ENCODE measurements at places on chromosomes 11 and 22. TPM values are rescaled to one million over a fixed set of nuclear protein-coding genes. Genes with fewer than 3 reads are reported as not detected.

DNA sequence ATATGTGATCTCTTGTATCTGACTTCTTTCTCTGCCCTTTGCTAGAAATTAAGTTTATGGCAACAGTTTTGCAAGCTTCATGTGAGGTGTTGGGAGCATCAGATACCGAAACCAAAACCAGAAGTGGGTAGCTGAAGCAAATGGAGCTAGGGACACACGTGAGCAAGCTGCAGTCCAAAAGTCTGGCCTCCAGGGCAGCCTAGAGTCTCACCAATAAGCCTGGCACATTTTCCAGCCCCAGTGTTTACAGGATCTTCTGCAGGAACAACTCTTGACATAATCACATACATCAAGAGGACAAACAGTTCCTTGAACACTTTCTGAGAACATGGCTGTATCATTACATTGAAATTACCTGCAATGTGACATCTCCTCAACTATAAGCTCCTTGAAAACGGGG, 114.1 kb downstream of the LARGE1 start:
- DNase-seq = no peak

MLC1 gene
- not detected for total RNA-seq

DNA sequence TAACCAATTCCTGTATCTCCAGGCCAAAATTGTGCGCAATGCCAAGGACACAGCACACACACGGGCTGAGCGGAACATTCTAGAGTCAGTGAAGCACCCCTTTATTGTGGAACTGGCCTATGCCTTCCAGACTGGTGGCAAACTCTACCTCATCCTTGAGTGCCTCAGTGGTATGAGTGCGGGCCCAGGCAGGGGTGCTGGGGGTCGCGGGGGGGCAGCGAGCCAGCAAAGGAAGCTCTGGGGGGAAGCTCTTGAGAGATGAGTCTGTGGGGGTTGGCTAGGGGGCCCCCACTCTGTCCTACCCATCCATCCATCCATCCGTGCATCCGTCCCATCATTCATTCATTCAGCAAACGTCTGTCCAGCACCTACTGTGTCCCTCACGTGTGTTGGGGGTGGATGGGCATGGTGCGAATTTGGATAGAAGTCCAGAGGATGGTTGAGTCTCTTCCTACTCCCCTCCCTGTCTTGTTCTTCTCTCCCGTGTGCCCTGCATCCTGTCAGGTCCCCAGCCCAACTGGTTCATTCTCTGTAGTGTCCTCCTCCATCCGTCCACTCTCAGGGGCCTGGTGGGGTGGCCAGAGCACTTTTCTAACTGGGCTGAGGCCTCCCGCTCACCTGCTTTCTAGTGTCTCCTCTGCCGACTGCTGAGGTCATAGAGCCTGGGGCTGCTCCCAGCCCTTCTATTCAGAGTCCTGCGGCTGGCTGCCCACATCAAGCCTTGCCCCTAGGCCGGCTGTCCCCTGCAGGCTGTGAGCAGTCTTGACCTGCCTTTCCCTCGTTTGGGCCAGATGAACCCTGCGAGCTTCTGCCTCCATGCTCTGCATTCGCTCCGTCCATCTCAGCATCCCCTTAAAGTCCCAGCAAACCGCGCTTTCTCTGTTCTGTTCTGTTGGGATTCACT, 3.3 kb downstream of the RPS6KB2 start:
- DNase-seq = no peak

DNA sequence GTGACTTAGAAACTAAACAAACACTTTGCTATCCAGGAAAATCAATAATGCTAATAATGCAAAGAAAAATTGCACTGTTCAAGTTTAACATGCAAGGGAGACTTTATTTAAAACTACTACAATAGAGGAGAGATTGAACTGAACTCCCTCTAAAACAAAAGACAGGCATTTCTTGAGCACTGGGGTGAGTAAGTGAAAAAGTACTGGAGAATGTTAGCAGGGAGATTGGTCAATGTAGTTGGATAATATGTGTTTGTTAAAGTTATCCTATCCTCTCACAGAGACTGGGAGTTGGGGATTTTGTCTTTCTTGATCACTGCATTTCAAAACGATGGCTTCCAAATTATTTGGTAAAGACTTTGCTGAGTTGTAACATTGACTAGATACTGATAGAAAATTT, 77.6 kb downstream of the LUZP2 start:
- no peak for DNase-seq

DNA sequence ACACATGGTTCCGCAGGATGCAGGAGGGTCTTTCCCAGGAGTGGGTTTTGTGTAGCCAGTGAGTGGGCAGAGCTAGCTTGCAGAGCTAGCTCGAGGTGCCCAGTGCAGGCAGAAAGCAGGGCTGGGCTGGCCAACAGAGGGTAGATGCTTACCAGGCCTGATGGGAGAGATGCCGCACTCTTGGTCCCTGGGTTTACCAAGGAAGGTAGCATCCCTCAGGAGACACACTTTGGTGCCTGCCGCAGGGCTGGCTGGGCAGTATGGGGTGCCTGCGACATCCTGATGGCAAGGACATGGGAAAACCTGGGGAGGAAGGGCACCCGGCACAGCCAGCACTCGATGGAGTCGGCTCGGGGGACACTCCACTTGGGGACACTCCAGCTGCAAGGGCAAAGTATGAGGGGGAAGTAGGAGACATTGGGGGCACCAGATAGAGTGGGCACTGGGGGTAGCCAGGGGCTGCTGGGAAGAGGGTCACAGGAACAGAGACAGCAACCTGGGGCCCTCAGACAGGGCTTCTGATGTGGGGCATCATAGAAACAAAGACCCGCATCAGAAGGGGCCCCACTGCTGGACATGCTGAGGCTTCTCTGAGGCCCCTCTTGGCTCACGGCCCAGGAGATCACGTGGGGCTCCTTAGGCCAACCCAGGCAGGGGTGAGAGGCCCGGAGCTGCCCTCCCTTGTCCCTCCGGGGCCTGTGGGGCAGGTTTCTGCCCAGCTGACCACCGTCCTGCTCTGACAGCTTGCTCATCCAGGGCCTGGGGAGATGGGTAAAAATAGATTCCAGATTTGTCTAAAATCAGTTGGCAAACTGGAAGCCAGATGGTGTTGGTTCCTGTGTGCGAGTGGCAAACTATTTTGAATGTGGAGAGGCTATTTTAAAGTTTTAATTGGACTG, 89.8 kb downstream of the MORC2 start:
- peak; percentile 18 for DNase-seq

MRGPRX3 gene
- not detected for total RNA-seq

DNA sequence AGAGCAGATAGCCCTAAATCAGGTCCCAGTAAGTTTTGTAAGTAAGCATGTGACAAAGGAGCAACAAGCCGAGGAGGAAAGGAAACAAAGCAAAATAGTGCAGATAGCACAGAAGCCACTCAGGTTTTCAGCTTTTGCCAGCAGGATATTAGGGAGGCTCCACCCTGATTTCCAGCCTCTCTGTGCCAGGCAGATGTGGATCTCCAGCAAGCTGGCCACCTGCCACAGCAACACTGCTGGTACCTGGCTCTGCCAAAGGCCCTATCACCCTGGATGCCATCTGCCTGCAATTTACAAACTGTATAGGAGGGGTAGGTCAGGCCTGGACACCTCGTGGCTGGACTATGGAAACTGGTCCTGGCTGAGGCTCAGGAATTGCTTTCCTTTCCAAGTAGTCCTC, 12.2 kb upstream of the NNMT start:
- DNase-seq = no peak

TCF20 gene
- 17.6 TPM for total RNA-seq

DNA sequence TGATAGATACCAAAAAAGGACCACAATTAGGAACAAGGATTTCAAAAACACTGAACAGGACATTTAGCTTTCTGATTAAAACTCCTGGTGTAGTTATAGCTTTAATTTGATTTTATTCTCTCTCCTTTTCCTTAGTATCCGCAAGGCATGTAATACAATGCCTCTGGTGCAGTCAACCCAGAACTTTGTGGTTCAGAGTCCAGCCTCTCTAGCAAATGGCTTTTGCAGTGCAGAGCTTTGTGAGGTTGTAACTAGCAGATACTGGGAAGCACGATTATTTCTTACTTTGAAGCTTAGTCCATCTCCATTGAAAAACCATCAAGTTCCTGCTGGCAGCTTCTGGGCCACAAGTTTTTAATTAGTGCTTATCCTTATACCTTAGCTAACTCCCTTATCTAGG, 79.8 kb downstream of the GRIA4 start:
- DNase-seq = no peak

DNA sequence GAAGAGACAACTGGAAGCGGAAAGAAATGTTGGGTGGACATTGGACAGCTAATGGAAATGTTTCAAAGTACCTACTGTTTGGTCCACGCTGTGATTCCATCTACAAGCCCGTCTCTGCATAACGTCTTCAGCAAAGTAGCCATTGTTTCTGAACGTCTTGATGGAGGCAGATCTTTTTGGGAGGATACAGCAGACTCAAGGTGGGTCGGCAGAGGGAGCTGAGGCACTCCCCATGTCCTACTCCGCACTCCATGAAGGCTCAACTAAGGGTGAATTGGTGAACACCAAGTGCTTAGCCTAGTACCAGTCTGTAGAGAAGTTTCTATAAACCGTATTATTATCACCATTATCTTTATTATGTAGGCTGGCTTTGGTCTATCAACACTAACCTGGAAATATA, 45.8 kb downstream of the PRR5L start:
- DNase-seq = no peak

DNA sequence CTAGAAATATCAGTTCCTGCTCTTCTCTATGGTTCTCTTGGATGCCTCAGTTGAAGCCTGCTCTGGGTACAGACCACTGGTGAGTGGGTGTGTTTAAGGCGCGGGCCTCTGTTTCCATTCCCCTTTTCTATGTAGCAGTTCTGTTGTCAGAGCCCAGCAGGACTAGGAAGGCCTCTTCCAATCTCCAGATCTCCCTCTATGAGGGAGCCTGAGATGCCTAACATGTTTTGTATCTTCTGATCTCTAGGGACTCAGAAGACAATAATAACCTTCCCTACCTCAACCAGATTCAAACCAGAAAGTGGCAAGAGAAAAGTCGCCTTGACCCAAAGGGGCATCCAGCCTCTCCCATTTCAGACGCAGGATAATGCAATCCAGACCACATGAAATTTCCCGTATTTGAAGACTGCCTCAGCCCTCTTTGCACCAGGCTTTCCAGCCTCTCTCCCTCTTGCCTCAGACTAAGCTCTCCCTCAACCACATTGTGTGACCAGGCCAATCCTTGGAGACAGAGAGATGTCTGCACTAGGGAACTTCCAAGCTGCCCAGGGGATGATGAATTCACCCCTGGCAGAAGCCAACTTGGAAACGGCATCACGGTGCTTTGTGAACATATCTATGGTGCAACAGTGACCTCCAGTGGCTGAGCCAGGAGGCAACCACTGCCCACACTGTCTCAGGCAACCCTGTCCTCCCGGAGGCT, 150.1 kb upstream of the UBASH3B start:
- DNase-seq = peak; percentile 81

DNA sequence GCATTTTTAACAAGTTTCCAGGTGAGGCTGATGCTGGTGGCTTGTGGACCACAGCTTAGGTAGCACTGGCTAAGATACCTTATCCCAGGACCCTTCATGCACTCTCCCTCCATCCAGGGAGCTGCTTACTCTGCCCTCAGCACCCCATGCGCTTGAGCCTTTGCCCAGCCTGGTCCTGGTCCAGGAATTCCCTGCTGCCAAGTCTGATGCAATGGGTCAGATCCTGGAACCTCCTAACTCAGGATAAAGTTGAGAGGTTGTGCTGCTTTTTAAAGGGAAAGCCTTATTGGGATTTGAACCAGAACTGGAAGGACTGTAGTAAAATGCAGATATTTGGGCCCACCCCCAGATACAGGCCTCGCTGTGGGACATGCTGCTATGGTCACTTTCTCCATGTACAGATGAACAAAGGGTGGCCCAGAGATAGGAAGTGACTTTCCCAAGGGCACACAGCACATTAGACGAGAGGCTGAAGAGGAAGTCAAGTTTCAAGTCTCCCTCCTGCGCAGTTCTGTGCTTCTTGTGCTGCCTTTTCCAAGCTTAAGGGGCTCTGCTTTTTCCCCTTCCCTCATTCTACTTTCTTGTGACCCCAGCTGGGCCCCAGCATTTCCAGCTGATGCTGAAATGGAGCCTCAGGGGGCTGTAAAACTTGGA, 824 bp upstream of the LGALS12 start:
- no peak for DNase-seq

PHETA2 gene
- total RNA-seq = 15.7 TPM

DNA sequence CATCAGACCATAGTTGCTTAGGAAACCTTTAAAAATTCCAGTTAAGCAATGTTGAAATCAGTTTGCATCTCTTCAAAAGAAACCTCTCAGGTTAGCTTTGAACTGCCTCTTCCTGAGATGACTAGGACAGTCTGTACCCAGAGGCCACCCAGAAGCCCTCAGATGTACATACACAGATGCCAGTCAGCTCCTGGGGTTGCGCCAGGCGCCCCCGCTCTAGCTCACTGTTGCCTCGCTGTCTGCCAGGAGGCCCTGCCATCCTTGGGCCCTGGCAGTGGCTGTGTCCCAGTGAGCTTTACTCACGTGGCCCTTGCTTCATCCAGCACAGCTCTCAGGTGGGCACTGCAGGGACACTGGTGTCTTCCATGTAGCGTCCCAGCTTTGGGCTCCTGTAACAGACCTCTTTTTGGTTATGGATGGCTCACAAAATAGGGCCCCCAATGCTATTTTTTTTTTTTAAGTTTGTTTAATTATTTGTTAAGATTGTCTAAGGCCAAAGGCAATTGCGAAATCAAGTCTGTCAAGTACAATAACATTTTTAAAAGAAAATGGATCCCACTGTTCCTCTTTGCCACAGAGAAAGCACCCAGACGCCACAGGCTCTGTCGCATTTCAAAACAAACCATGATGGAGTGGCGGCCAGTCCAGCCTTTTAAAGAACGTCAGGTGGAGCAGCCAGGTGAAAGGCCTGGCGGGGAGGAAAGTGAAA, 73.4 kb downstream of the NCAPD3 start:
- no peak for DNase-seq

GRCh38 chr22:20391222-20391621, 2.7 kb upstream of the ZNF74 start:
- no peak for DNase-seq
